ENCODE measurements at places on chromosomes 6 and 20.

GRCh38 chr20:35120012-35120701 lies 27.0 kb downstream of the EDEM2 start:
- no peak for DNase-seq

- DNase-seq, result no peak
These were observed 57.1 kb downstream of the SERAC1 start for GRCh38 chr6:158110986-158111385.

GRCh38 chr6:107654764-107655163 lies 164.8 kb downstream of the SOBP start:
- DNase-seq, result no peak

DNA sequence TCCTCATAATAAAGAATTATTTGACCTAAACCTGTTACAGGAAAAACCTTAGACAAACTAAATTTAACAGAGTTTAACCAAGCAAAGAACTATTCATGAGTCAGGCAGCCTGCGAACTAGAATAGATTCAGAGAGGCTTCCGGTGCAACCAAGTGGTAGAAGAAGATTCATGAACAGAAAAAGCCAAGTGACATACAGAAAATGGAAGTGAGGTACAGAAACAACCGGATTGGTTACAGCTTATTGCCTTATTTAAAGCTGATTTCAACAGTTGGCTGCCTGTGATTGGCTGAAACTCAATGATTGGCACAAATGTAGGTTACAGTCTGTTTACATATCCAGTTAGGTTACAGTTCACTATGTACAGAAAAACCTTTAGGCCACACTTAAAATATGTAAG lies 10.1 kb downstream of the PPP1R3G start:
- no peak for DNase-seq

DNA sequence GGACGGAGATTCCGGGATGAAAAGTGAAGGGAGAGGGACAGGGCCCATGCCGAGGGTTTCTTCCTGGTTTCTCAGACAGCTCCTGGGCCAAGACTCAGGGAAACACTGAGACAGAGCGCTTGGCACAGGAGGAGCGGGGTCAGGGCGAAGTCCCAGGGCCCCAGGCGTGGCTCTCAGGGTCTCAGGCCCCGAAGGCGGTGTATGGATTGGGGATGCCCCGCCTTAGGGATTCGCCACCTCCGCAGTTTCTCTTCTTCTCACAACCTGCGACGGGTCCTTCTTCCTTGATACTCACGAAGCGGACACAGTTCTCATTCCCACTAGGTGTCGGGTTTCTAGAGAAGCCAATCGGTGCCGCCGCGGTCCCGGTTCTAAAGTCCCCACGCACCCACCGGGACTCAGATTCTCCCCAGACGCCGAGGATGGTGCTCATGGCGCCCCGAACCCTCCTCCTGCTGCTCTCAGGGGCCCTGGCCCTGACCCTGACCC lies 55.0 kb upstream of the HLA-A start:
- no peak for DNase-seq

- DNase-seq, result no peak
These were observed 4.7 kb upstream of the MAP3K4 start for GRCh38 chr6:160986851-160987250.

GRCh38 chr6:93182938-93183479 lies 236.3 kb downstream of the EPHA7 start:
- DNase-seq, result no peak

- no peak for DNase-seq
These were observed 11.8 kb upstream of the ZNF76 start for GRCh38 chr6:35247642-35248231.

DNA sequence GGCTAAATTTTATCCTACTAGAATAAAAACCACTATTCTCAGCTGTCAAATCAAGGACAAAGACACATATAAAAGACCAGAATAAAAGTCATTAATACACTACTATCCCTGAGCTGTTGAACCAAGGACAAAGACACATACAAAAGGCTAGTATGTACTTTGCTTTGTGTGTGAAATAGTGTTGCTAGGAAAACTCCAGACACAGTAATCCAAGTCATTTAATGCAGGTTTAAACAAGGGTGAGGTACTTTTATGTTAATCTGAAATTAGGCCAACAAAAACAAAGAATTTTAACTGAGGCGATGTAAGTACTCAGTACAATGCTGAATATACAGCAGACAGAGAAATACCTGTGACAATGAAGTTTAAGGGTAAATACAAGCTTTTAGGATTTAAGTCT lies 18.9 kb downstream of the GCLC start:
- DNase-seq, result no peak

DNA sequence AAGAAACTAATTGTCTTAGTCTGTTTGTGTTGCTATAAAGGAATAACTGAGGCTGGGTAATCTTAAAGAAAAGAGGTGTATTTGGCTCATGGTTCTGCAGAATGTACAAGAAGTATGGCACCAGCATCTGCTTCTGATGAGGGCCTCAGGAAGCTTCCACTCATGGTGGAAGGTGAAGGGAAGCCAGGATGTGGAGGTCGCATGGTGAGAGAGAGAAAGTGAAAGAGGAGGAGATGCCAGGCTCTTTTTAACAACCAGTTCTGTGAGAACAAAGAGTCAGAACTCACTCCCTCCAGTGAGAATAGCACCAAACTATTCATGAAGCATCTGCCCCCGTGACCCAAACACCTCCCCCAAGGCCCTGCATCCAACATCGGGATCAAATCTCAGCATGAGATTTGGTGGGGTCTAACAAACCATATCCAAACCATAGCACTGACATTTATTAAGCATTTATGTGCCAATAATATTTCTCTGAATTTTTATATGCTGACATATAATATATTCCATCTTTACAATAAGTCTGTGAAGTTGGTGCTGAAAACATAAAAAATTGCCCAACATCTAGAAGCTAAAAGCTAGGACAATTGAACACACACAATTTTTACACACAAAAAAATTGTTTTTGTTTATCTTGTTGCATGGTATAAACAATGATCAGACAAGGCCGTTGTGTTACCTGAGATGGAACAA lies 29.2 kb upstream of the BTN3A2 start:
- DNase-seq, result no peak

DNA sequence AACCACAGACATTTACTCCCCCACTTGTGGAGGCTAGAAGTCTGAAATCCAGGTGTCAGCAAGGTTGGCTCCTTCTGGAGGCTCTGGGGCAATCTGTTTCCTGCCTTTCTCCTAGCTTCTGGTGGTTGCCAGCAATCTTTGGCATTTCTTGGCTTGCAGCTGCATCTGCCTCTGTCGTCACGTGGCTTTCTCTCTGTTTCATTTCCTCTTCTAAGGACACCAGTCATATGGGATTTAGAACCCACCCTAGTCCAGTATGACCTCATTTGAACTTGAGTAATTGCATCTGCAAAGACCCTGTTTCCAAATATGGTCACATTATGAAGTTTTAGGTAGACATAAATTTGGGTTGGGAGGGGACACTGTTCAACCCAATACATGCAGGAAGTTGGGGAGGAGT lies 56.2 kb upstream of the EPB41L1 start:
- DNase-seq, result no peak
